ENCODE measurements at places on chromosomes 5 and 9.

GRCh38 chr5:124746916-124747790 is 714 bp upstream of the ZNF608 start:
- DNase-seq = no peak

- DNase-seq = no peak
Measured at GRCh38 chr5:140228364-140228837, 53.4 kb downstream of the CYSTM1 start.

DNA sequence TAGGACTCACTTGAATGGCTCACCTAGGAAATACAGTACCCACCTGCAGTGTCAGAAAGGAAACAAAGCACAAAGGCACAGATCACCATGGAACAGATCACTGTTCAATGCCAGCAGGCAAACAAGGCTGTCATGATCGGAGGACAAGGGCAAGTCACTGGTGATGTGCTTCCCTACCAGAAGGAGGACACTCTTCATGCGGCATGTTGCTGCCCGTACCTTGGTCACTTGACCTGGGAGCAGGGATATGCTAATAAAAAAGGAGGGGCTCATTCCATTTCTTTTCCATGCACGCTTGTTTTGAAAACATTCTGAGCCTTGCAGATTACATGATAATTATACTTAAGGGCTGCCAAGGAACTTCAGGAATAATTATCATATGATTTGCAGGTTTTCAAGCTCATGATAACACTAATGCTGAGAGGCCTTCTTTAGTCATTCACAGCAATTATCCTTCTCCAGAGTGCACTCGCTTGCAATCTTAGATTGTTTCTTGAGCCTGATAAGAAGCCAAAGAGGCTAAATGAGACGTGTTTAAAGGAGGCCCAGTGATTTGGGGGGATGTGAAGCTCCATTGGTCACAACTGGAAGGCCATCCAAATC is 36.1 kb upstream of the STARD4 start:
- no peak for DNase-seq

DNA sequence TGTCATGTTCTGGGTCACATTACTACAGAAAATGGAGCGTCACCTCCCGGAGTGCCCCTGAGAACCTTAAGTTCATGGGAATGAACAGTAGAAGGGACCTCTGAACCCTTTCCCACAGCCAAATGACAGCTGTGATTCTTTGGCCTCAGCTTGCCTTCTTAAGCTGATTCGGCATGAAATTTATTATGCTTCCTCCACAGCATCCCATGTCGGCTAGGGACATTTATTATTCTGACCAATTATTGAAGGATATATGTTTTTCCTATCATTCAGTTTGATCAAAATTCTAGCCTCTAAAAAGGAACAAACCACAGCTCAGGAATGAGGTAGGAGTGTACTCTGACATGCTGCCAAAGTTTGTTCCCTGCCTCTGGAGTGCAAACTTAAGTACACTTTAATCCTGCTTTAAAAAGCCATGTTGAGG is 440.6 kb downstream of the CETN3 start:
- DNase-seq = no peak

DNA sequence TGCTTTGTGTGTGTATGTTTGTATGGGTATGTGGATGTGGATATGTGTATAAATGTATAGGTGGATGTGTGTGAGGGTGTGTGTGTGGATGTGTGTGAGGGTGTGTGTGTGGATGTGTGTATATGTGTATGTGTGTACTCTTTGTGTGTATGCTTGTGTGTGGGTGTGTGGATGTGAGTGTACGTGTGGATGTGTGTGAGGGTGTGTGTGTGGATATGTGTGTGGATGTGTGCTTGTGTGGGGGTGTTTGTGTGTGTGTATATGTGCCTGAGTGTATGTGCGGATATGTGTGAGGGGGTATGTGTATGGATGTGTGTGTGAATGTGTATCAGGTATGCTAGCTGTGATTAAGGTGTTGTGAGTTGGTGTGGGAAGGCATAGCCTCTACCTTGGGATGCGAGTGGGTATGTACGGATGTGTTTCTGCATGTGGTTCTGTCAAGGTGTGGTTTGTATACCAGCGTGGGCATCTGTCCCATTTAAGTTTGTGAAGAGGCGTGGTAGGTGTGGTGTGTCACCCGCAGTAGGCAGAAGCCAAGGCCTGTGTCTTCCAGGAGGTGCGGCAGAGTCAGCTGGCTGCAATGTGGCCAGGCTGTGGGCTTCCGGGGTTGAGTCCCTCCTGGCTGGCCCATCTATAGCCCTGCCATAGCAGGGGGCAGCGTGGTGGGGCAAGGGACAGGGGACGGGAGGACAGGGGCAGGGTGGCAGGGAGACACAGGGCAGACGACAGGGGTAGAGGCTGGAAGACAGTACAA is 155.8 kb downstream of the DAB2IP start:
- no peak for DNase-seq

- DNase-seq = no peak
Measured at GRCh38 chr9:137057545-137057944, 3.7 kb upstream of the ENTPD2 start.

DNA sequence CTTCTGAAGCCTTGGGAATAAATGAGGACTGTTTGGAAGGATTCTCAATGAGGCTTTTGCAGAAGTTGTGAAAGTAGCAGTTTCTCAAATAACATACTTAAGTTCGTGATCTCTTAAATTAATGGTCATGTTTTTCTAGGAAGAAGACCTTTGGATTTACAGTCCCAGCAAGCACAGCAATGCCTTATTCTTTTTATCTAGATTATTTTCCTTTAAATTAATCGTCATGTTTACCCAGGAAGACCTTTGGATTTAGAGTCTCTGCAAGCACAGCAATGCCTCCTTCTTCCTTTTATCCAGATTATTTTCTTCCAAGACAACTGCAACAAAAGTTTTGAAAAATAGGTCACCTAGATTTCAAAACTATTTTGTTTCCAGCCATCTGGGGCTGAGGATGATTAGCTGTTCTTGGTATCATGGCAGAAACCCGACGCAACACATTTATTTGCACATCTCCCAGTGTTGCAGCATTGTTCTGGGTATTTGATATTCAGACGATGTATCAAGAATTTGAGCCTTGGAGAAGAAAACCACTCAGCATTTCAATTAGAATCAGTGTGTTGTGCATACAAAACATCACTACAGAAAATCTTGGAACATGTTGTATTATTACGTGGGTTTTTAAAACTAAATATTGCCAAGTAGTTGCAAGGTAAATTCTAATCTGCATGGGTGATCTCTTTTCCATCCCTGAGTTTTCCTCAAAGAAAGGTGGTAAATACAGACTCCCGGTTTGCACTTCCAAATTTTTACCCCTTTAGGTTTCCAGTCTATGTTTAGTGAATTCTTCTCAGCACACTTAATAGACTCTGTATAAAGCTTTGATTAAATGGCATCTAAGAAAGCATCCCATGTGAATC is 50.9 kb downstream of the JAKMIP2 start:
- DNase-seq = no peak

DNA sequence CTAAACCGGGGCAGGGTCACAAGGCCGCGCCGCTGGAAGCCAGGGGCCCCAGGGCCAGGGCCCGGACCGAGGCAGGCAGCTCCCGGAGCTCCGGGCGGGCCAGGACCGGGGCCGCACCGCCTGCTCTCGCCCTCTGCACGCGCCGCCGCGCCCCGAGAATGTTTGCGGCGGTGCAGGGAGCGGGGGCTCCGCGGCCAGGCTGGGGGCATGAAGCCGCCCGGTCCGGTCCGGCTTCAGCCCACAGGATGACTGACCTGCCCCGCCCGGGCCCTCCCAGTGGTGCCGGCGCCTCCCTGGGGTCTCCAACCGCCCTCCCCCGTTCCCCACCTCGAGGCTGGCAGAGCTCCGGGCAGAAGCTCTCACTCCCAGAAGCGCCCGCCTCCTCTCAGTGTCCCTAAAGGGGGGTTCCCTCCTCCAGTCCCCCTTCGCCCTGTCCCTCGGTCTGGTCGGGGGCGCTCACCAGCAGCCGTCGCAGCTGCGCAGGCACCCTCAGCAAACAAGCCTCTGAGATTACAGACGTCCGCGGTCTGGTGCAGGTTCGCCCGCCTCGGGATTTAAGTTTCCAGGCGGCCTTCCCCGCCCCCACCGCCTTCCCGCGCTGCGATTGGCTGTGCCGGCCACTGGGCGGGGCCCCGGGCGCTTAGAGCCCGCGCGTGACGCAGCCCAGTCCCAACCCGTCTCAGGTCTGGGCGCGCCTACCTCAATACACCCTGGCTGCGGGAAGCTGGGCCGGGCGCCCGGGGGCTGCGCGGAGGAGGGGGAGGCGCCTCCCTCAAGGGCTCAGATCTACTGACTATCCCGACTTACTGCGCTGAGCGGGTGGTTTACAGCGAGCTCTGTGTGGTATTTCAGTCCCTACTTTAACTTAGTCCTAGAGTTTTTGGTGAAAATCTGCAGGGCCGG is at the start of gene CTSV:
Gene CTSV, minus strand, starts transcription at position 532 of the 903 bp plus-strand sequence. CDS start 1,099 bp downstream, outside the sequence.
- DNase-seq = peak; percentile 25

DNA sequence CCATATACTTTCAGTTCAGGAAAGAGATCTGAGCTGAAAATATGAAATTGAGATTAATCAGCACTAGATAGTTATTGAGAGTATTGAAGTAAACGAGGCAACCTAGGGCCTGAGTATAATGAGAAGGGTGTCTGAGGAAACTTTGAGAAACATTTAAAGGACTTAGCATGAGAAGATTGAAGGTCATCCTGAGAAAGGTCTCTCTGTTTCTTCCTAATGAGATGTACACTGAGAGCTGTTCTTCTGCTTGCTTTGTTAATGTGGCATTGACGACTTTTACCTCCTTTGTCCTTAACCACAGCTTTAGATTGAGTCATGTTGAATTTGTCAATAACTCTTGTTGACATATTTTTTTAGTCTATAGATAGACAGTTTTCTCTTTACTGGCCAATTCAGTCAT is 145.1 kb upstream of the ACTBL2 start:
- no peak for DNase-seq

DNA sequence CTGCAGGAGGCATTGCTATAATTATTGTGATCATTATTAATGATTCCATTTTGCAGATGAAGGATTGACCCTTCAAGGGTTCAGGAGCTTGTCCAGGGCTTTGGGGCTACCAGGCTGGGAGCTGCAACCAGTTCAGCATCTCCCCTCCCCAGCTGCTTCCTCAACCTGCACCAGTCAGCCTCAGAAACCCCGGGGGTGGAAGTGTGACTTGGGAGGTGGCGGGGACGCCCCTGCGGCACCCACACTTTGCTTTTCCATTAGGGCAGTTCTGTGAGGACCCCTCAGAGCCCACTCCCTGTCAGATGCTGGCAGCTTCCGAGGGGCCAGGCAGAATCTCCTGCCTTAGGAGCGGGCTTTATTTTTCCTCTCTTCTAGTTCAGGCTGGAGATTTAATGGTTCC is 85.6 kb downstream of the OLFM1 start:
- DNase-seq = no peak

- DNase-seq = no peak
Measured at GRCh38 chr9:109504689-109505088, 6.6 kb upstream of the PTPN3 start.

- DNase-seq = no peak
Measured at GRCh38 chr5:128237546-128237945, 154.0 kb downstream of the SLC12A2 start.

DNA sequence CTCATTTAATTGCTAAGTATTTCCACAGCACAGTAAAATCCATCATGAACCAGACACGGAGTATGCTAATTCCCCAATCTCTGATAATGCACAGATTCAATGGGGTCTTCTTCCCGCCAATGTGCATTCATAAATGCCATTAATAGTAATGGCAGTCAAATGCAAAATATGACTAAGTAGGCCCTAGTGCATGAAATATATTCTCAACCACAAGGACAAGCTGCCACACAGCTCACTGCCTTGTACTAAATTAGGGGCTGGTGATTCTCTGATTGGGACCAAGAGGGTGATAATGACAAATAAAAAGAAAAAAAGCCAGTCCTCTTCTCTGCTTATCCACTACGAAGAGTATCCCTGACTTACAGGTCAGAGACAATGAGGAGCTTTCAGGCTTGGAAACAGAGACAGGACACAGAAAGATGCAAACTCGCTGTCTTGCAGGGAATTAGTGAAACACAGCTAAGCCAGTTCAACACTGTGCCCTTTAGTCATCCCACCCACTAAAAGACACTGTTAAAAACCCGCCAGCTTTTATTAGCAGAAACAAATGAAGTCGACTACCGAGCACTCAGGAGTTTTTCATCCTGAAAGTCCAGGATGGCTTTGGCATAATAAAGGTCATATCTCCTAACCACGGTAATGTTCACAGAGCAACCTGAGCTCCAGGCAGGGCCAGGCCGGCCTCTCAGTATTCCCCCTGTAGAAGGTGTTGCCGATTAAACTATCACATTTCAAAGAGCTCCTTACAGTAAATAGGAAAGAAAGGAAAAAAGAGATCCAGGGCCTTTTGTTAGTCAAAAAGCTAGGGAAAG is 148.1 kb downstream of the EBF1 start:
- DNase-seq = no peak

DNA sequence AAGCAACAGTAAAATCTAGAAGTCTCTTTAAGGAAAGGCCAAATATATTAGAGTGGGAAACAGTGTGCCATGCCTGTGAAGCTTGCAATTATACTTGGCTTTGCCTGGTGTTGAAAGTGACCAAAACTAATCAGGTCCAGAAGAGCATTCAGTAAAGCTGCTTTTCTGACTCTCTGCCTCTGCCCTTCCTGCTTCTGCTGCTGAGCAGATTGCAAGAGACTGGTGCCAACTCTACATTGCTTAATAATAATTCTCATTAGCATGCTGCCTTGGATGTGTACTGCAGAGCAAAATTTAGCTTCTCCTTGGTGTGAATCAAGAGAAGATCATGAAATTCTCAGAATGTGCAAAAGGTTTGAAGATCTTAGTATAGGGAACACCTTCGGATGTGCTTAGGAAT is 120.4 kb upstream of the RFX3 start:
- DNase-seq = no peak

GRCh38 chr9:122961139-122961538 is 20.3 kb downstream of the RABGAP1 start:
- DNase-seq = no peak

DNA sequence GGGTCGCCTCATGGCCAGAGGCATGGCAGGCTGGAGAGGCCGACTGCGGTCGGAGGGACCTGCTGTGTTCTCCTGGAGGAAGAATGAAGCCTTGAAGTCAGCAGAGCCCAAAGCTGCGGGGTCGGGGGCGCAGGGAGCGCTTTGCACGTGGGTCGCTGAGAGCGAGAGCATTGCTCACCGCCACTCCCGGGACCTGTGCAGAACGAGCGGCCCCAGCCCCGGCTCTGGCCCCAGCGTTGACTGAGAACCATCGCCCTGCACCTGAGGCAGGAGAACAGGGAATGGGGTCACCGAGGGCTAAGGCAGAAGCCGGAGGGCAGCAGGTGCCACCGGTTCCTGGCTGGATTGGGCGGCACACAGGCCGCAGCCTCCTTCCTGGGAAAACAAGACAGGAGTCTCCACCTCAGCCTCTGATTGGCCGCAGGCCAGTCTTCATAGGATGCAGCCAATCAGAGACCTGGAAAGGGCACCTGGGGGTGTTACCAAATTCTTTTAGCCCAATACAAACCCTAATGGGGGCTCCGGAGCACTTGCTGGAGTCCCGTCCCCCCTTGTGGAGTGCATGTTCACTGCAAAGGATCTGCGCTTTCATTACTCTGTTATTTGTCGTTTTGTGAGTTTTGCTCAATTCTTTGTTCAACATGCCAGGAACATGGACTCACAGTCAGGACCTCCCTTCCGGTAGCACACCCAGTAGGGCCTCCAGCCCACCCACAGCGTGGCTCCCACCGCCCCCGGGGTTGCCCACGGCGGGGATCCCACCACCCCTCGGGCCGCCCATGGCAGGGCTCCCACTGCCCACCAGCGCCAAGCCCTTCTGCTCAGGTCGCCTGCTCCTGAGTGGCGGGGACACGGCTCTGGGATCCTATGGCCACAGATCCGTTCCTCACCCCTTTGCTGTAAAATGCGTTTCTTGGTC is 24.7 kb upstream of the SLC6A19 start:
- DNase-seq = no peak

GRCh38 chr5:72152545-72152944 is 45.3 kb downstream of the MAP1B start:
- no peak for DNase-seq

Measured in activated CD8-positive, alpha-beta memory T cell treated with anti-CD3 and anti-CD28 coated beads for 1 hour (primary cell).